ENCODE measurements at places on chromosomes 4 and X. TPM values are rescaled to one million over a fixed set of nuclear protein-coding genes. Genes with fewer than 3 reads are reported as not detected.

Gene RAB40AL
- not detected for total RNA-seq

- DNase-seq = no peak
- no peaks in the 10 kb centered on the region for H3K27me3 ChIP-seq
- H3K4me3 ChIP-seq = no peak overlapping the region
- no peaks in the 10 kb centered on the region for H3K36me3 ChIP-seq
These were observed 10.5 kb upstream of the ENPP6 start for GRCh38 chr4:184228056-184228705.

GRCh38 chr4:106707776-106708463, 328.2 kb downstream of the DKK2 start:
- H3K4me1 ChIP-seq = no peaks in the 10 kb centered on the region
- H3K36me3 ChIP-seq = no peaks in the 10 kb centered on the region
- no peaks in the 10 kb centered on the region for H3K27me3 ChIP-seq
- DNase-seq = no peak

- H3K27me3 ChIP-seq = no peaks in the 10 kb centered on the region
- peak overlapping the region; percentile 65 for H3K27ac ChIP-seq
- H3K4me3 ChIP-seq = no peak overlapping the region
- peak; percentile 83 for DNase-seq
- peaks cover 20% of the 10 kb centered on the region for H3K4me1 ChIP-seq
These were observed 236.9 kb downstream of the AR start for GRCh38 chrX:67780694-67781109.

Gene SSX2
- total RNA-seq = not detected

Gene TCEAL3
- 30.5 TPM for total RNA-seq

DNA sequence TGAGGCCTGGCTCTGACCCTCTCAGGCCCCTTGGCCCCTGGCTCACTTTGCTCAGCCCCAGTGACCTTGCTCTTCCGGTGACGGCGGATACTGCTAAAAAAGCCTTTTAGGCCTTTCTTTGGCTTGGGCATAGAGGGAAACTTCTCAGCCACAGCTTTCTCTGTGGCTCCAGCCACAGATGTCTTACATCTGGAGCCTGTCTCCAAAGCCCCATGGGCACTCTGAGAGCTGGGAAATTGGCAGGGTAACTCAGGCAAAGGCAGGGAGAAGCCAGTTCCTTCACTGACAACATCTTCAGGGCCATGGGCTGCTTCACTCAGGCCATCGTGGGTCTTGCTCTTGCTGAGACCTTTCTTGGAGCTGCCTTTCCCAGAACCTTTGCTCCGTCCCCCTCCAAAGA, 12.8 kb downstream of the AMER1 start:
- H3K27ac ChIP-seq = no peak overlapping the region
- H3K27me3 ChIP-seq = no peaks in the 10 kb centered on the region
- H3K4me3 ChIP-seq = no peak overlapping the region
- no peaks in the 10 kb centered on the region for H3K36me3 ChIP-seq

- no peak for DNase-seq
- H3K36me3 ChIP-seq = no peaks in the 10 kb centered on the region
These were observed 58.6 kb upstream of the UGT8 start for GRCh38 chr4:114539985-114540384.

Gene ZNF185
- total RNA-seq = 9.8 TPM

Gene SSX3
- not detected for total RNA-seq

Gene NLRP2B
- not detected for total RNA-seq

Gene PLP1
- total RNA-seq = not detected

DNA sequence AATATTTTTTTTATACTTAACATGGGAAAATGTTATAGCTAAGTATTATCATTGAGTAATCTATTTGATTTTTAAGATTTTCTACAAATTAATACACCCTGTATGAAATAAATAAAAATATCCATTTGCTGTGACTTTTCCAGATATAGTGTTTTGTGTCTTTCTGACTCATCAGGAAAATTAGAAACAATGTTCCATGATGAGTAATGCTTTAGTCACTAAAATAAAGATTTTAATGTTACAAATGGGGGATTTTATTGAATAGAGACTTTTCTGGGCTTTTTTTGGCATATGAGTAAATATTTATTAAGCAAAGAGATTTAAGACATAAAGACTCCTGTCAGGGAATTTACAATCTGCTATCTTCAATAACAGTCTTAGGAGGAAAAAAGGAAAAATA, 279.2 kb upstream of the NOCT start:
- peak; percentile 47 for DNase-seq
- peak overlapping the region; percentile 14 for H3K27ac ChIP-seq
- no peak overlapping the region for H3K4me3 ChIP-seq
- H3K27me3 ChIP-seq = no peaks in the 10 kb centered on the region
- H3K36me3 ChIP-seq = no peaks in the 10 kb centered on the region

Gene MAGEA12
- not detected for total RNA-seq

Gene HERC5
- total RNA-seq = 4.9 TPM

- no peak overlapping the region for H3K4me3 ChIP-seq
- no peaks in the 10 kb centered on the region for H3K36me3 ChIP-seq
- H3K27ac ChIP-seq = no peak overlapping the region
- no peaks in the 10 kb centered on the region for H3K27me3 ChIP-seq
- no peaks in the 10 kb centered on the region for H3K4me1 ChIP-seq
These were observed 39.3 kb upstream of the CLDN34 start for GRCh38 chrX:9927698-9928482.

DNA sequence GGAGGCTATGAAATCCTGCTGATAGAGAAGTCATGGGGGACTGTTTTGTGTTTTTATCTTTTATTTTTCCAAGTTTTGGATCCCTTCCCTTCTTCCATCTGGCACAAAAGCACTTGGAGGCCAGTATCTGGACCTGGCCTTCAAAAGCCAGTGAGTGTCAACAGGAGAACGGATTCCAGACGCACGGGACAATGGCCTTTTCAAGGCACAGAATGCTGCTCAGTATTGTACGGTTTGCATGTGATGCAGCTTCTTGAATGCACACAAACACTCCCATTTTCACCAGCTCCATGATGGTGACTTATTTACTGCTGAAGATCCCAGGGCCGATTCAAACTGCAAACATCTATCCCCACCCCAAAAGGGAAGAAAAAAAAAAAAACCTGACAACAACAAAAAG, 145.4 kb downstream of the CPEB2 start:
- no peak overlapping the region for H3K27ac ChIP-seq
- H3K27me3 ChIP-seq = no peaks in the 10 kb centered on the region
- H3K4me3 ChIP-seq = no peak overlapping the region
- H3K36me3 ChIP-seq = no peaks in the 10 kb centered on the region
- peaks cover 11% of the 10 kb centered on the region for H3K4me1 ChIP-seq

GRCh38 chrX:16465081-16465876, 184.7 kb upstream of the S100G start:
- no peak for DNase-seq
- H3K36me3 ChIP-seq = no peaks in the 10 kb centered on the region
- no peak overlapping the region for H3K27ac ChIP-seq
- no peaks in the 10 kb centered on the region for H3K27me3 ChIP-seq
- no peak overlapping the region for H3K4me3 ChIP-seq

Gene HPGDS
- total RNA-seq = not detected

GRCh38 chrX:17687648-17688047, 49.6 kb upstream of the SCML1 start:
- no peak overlapping the region for H3K4me3 ChIP-seq
- no peak for DNase-seq
- no peaks in the 10 kb centered on the region for H3K36me3 ChIP-seq
- H3K4me1 ChIP-seq = 0 out of 2 replicates have a peak, but pooled peaks cover 4% of the 10 kb centered on the region
- H3K27me3 ChIP-seq = no peaks in the 10 kb centered on the region

DNA sequence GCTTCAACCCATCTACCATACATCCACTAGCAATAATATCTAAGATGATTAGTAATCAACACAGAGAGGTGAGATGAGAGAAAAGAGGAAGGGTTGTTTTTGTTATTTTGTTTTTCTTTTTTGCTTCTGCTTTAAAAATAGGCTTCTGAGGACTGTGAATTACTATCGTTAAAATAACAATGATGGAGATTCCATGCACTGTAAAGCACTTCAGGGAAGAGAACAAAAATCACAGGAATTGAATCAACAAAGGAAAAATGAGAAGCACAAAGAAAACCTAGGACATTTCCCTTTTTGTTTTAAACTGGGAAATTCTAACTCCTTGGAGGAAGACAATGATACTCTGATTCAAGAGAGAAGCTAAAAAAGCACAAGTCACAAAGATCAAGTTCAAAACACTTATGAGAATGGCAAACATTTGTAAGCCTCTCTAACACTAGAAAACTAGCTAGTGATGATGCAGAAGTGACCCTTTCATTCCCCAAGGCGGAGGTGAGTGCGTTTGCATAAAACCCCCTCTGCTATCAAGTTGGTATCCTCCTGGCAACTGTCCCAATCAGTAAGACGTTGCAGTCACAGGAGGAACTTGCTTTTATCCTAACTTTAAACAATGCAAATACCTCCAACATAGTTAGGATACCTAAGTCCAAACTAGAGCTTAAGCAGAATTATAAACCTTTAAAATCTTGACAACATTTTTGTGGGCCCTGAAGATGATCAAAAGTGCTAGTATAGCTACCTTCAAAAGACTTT, 308.5 kb downstream of the CAMK2D start:
- H3K4me3 ChIP-seq = no peak overlapping the region
- peaks cover 15% of the 10 kb centered on the region for H3K36me3 ChIP-seq
- peak overlapping the region; percentile 55 for H3K27ac ChIP-seq
- peak; percentile 80 for DNase-seq
- peaks cover 26% of the 10 kb centered on the region for H3K4me1 ChIP-seq

GRCh38 chr4:70182517-70183167, 12.9 kb upstream of the ODAM start:
- no peaks in the 10 kb centered on the region for H3K36me3 ChIP-seq
- H3K27ac ChIP-seq = no peak overlapping the region
- DNase-seq = no peak
- no peaks in the 10 kb centered on the region for H3K4me1 ChIP-seq
- no peaks in the 10 kb centered on the region for H3K27me3 ChIP-seq

- H3K4me1 ChIP-seq = no peaks in the 10 kb centered on the region
- DNase-seq = no peak
- no peaks in the 10 kb centered on the region for H3K36me3 ChIP-seq
- H3K27ac ChIP-seq = no peak overlapping the region
These were observed 22.6 kb downstream of the NAP1L5 start for GRCh38 chr4:88674979-88675378.

Gene XKRX
- not detected for total RNA-seq

GRCh38 chr4:2141022-2141761, 82.1 kb downstream of the NAT8L start:
- no peak overlapping the region for H3K27ac ChIP-seq
- H3K27me3 ChIP-seq = no peaks in the 10 kb centered on the region
- H3K4me1 ChIP-seq = no peaks in the 10 kb centered on the region

GRCh38 chr4:183834252-183834651, 70.9 kb upstream of the STOX2 start:
- H3K4me1 ChIP-seq = no peaks in the 10 kb centered on the region
- no peak overlapping the region for H3K4me3 ChIP-seq
- no peak for DNase-seq

- H3K4me1 ChIP-seq = no peaks in the 10 kb centered on the region
- no peak for DNase-seq
- no peaks in the 10 kb centered on the region for H3K36me3 ChIP-seq
- H3K4me3 ChIP-seq = no peak overlapping the region
These were observed 1.8 kb downstream of the TBC1D1 start for GRCh38 chr4:37892641-37893040.

- H3K4me1 ChIP-seq = no peaks in the 10 kb centered on the region
- no peak overlapping the region for H3K4me3 ChIP-seq
- no peaks in the 10 kb centered on the region for H3K27me3 ChIP-seq
- no peak overlapping the region for H3K27ac ChIP-seq
- H3K36me3 ChIP-seq = peaks cover 45% of the 10 kb centered on the region
These were observed 28.0 kb downstream of the PRPS2 start for GRCh38 chrX:12819222-12819621.

Gene ACOT9
- total RNA-seq = 68.9 TPM

- H3K36me3 ChIP-seq = no peaks in the 10 kb centered on the region
- DNase-seq = no peak
- H3K27me3 ChIP-seq = no peaks in the 10 kb centered on the region
- no peak overlapping the region for H3K4me3 ChIP-seq
- H3K4me1 ChIP-seq = peaks cover 10% of the 10 kb centered on the region
- no peak overlapping the region for H3K27ac ChIP-seq
These were observed 1.9 kb upstream of the FAM9C start for GRCh38 chrX:13046141-13046855.

- H3K4me1 ChIP-seq = peaks cover 8% of the 10 kb centered on the region
- H3K27ac ChIP-seq = no peak overlapping the region
- H3K27me3 ChIP-seq = no peaks in the 10 kb centered on the region
- DNase-seq = peak; percentile 2
- H3K4me3 ChIP-seq = no peak overlapping the region
- H3K36me3 ChIP-seq = peaks cover 3% of the 10 kb centered on the region
These were observed 13.8 kb downstream of the PGRMC1 start for GRCh38 chrX:119249891-119250290.

GRCh38 chr4:28686618-28687017, 1826.0 kb downstream of the STIM2 start:
- H3K4me1 ChIP-seq = no peaks in the 10 kb centered on the region
- no peak overlapping the region for H3K27ac ChIP-seq
- H3K27me3 ChIP-seq = no peaks in the 10 kb centered on the region
- no peak overlapping the region for H3K4me3 ChIP-seq

GRCh38 chr4:55468724-55469123, 73.0 kb downstream of the TMEM165 start:
- no peak for DNase-seq
- no peak overlapping the region for H3K27ac ChIP-seq
- H3K27me3 ChIP-seq = no peaks in the 10 kb centered on the region
- no peaks in the 10 kb centered on the region for H3K4me1 ChIP-seq
- peaks cover 15% of the 10 kb centered on the region for H3K36me3 ChIP-seq
- no peak overlapping the region for H3K4me3 ChIP-seq
